ENCODE measurements at places on chromosomes 3 and 15.

DNA sequence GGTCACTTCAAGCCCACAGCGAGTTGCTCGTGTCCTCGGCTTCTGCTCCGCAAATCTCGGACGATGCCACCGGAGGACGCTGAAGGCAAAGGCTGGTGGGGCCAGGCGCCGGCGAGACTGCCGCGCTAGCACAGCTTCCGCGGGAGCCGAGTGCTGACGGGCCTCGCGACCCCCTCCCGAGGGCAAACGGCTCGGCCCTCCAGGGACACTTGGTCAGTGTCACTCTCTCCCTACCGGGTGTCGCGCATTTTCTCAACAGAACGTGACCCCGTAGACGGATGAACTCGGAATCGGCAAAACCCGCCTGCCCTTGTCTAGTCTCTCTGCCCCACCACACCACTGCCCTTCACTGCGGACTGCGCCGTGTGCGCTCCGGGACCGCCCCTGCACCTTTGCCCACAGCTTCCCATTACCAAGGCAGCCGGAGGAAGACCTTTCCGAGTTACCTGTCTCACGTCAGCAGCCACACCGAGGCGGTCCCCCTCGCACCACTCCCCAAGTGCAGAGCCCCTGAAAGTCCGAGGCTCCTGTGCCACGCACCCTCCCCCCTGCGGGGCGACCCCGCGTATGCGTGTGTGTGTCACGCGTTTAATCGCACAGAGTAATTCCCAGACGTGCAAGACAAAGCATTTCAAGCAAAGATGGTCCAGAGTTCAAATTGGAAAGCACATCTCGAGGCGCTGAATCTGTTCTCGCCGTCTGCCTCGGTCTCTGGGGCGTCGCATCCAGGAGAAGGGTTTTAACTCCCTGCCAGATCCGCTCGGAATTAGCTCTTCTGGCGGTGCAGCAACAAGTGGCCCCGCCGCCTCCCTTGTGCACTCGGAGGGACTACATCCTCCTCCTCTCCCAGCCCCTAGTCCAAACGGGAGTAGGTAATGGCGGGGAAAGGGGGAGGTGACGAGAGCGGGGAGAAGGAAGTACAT lies 245.0 kb upstream of the TOPAZ1 start:
- DNase-seq = no peak

- DNase-seq = no peak
Observed at GRCh38 chr15:65066635-65067316, 1.0 kb downstream of the RASL12 start.

GRCh38 chr3:45524565-45524964 lies 70.0 kb upstream of the LIMD1 start:
- DNase-seq = no peak

GRCh38 chr3:180142041-180142440 lies 105.3 kb upstream of the PEX5L start:
- no peak for DNase-seq

GRCh38 chr3:94004301-94004910 lies 24.0 kb downstream of the STX19 start:
- DNase-seq = no peak

DNA sequence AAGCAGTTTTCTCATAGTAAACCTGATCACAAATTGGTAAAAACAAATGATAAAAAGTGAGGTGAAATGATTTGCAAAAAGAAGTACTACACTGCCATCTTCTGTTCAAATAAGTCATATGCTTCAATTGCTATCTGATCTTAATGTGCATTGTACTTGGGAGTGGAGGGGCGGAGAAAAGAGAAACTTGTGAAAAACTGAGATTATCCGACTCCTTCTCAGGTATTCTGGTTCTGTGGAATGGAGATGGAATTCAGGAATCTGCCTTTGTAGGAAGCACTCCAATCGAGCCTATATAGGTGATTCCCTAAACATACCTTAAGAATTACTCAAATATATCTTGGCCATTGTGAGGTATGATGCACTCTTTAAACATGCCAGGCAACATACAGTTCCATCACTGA lies 180.6 kb downstream of the CHL1 start:
- DNase-seq = no peak

DNA sequence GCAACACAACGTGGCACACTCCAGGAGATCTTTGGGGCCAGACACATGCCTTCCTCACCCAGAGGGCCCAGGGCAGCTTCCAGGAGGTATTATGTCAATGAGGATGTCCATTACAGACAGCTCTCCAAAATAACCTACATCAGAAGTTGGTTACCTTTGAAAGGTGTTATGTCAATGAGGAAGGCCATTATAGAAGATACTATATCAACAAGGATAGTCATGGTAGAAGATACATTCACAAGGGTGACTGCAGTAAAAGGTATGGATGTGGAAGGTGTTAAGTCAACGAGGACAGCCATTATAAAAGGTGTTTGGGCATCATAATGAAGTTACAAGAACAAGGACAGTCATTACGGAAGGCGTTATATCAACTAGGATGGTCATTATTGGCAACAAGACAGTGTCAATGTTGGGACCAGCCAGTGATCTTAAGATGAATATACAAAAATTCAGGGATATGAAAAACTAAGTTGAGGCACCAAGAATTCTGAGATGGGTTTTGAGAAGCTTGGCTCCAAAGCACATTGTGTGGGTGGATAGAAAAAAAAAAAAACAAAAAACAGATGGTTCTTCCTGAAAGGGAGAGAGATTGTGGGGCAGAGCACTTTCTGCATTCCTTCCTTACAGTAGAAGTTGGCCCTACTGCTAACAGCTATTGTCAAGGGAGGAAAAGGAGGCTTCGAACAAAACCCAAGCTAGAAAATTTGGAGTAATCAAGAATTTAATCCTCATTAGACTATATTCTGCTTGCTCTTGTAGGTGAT lies 11.2 kb downstream of the CDCP1 start:
- no peak for DNase-seq

Data from stimulated activated CD4-positive, alpha-beta T cell treated with anti-CD3 and anti-CD28 coated beads, Interleukin-1b, Interleukin-23, amount 100 ng/mL, for 24 hours (primary cell).